Naive thymus-derived CD8-positive, alpha-beta T cell (primary cell): ENCODE measurements at places on chromosomes 3 and 15. TPM values are rescaled to one million over a fixed set of nuclear protein-coding genes. Genes with fewer than 3 reads are reported as not detected.

GRCh38 chr3:169940470-169941181 is 26.0 kb upstream of the SEC62 start:
- H3K36me3 ChIP-seq: no peaks in the 10 kb centered on the region
- peaks cover 9% of the 10 kb centered on the region for H3K4me1 ChIP-seq
- peaks cover 2% of the 10 kb centered on the region for H3K27me3 ChIP-seq

DNA sequence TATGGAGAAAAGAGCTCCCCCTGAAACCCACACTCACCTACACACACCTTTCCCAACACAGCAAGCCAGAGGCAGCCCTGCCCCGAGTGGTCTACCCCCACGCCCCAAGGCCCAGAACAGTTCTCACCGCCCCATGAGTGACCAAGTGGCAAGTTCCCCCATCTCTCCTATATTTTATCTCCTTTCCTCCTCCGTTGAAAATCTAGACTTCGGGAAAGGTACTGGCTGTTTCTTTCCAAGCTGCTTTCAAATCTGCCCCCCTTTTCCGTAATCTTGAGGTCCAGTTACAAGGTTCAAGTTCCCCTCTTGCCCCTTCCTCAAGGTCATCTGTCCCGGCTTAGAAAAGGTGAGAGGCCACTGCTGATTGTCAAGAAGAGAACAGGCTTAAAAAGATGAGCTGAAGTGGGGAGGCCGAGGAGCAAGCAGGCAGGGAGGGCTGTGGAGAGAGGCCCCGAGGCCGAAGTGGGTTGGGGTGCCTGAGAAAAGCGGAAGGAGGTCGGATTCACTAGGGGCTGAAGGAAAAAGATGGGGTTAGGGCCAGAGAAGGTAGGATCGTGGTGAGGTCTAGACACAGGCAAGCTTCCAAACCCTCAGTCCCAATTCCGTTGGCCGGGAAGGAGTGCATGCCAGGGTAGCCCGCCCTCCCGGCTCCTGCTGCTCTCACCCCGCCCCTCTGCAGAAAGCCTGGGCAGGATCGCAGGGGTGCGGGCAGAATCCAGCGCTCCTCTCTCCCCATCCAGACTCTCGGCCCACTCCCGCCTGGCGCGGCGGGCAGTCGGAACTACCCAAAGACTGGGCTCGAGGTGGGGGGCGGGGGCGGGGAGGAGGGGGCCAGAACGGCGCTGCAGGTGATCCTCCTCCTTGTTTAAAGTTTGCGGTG is 1.7 kb downstream of the SEMA5B start:
- peaks cover 45% of the 10 kb centered on the region for H3K27me3 ChIP-seq
- DNase-seq: no peak
- H3K27ac ChIP-seq: no peak overlapping the region
- H3K36me3 ChIP-seq: no peaks in the 10 kb centered on the region
- peak overlapping the region; percentile 55 for H3K4me3 ChIP-seq

DNA sequence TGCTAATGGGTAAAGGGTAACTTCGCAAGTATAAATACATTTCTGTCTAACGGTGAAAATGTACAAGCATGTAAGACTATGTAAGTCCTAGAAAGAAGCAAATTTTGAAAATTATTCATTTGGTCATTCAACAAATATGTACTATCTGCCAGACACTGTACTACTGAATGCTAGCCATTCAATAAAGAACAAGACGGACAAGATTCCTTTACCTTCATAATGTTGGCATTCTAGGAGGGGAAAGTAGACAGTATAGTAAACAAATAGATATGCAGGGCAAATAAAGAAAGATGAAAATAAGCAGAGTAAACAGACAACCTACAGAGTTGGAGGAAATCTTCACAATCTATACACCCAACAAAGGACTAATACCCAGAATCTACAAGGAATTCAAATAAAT is 32.7 kb downstream of the C3orf70 start:
- no peak overlapping the region for H3K27ac ChIP-seq
- peaks cover 5% of the 10 kb centered on the region for H3K36me3 ChIP-seq
- DNase-seq: no peak
- no peaks in the 10 kb centered on the region for H3K4me1 ChIP-seq

- no peak overlapping the region for H3K27ac ChIP-seq
- no peak for DNase-seq
- no peaks in the 10 kb centered on the region for H3K27me3 ChIP-seq
- no peaks in the 10 kb centered on the region for H3K36me3 ChIP-seq
Measured at GRCh38 chr15:82950295-82950694, 2.2 kb downstream of the HOMER2 start.

DNA sequence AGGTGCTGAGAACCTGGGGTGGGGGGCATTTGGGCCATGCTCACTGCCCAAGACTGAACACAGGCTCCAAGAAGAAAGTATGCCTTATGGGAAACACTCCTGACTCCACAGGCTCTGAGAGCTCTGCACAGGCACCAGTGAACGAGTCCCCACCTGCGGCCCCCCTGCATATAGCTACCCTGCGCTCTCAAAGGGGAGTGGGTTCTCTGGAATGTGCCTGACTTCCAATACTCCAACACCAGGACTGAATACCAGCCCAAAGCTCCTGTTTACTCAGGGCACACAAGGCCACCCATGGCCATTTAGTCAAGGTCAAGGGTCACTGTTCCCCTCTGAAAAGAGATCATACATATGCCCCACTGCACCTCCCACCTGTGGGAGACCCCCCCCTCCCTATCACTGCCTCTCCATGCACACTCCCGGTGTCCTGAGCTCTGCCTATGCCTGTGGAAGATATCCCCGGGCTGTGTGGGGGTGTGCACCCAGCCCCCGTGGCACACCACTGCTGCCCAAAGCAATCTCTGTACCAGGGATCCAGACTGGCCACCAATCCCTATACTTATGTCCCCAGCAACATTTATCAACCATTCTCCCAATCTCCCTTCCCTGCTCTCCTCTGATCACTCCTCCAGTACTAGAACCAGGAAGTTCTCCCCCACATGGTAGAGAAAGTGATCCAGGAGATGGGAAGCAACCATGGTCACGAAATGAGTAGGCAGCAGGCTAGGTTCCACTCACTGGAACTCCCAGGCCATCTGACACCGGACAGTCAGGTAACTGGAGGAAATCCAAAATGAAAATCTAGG is 1.5 kb upstream of the PLXNB1 start:
- H3K36me3 ChIP-seq: no peaks in the 10 kb centered on the region
- peak overlapping the region; percentile 89 for H3K4me3 ChIP-seq
- H3K27me3 ChIP-seq: no peaks in the 10 kb centered on the region
- H3K4me1 ChIP-seq: peaks cover 11% of the 10 kb centered on the region
- no peak overlapping the region for H3K27ac ChIP-seq

DNA sequence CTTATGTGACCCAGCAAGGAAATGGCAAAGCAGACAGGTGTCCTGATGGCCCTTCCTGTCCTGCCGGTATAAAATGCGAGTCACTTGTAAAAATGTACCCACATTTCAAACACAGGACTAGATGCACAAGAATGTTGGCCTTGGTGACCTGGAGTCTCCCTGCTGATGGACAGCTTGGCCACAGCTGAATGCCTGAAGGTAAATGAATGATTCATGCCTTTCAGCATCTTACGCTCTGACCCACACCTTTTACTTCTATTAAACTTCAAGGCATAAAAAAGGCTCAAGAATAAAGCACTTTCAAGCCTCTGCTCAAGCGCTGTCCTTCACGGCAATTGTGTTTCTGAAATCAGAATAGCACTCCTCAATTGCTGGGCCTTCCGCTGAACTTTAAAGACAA is 228.0 kb upstream of the SLCO3A1 start:
- no peaks in the 10 kb centered on the region for H3K4me1 ChIP-seq
- no peaks in the 10 kb centered on the region for H3K27me3 ChIP-seq
- H3K27ac ChIP-seq: no peak overlapping the region
- no peak overlapping the region for H3K4me3 ChIP-seq
- no peak for DNase-seq
- H3K36me3 ChIP-seq: no peaks in the 10 kb centered on the region

DNA sequence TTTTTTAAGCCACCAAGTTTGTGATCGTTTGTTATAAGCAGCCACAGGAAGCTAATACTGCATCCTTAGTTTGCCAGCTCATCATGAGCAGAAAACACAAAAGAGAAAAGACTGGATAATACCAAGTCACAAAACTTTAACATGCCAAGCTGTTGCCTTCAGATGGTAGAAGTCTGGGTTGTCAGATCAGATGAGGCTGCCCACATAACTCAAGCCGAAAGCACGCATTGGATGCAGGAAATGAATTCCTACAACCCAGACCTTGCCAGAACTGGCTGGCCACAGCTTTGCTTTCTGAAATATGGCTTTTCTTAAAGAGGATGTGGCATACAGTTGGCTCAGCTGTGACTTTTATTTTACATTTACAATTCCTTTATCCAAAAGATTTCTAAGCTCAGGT is 118.3 kb upstream of the NEO1 start:
- no peak overlapping the region for H3K27ac ChIP-seq
- DNase-seq: no peak
- H3K36me3 ChIP-seq: no peaks in the 10 kb centered on the region
- H3K27me3 ChIP-seq: peaks cover 66% of the 10 kb centered on the region
- peaks cover 2% of the 10 kb centered on the region for H3K4me1 ChIP-seq

DNA sequence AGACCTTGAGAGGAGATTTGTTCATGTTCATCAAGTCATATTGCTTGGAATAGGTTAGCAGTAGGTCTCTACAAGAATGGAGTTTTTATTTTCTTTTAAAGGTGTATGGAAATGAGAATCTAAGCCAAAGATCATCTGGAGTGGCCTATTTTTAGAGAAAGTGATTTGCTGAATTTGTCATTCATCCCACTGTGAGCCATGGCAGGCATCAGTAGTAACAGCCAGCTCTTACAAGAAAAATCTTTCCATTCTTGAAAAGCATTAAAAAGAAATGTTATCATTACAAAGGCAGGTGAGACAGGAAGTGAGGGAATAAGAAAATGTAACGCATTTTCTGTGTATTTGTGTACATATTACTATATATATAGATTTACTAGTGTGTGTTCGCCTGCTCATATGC is 29.6 kb downstream of the STAC start:
- no peaks in the 10 kb centered on the region for H3K27me3 ChIP-seq
- H3K36me3 ChIP-seq: no peaks in the 10 kb centered on the region
- H3K27ac ChIP-seq: no peak overlapping the region
- H3K4me3 ChIP-seq: no peak overlapping the region

- DNase-seq: no peak
- peaks cover 6% of the 10 kb centered on the region for H3K27me3 ChIP-seq
- H3K4me1 ChIP-seq: no peaks in the 10 kb centered on the region
- H3K4me3 ChIP-seq: no peak overlapping the region
- no peak overlapping the region for H3K27ac ChIP-seq
- no peaks in the 10 kb centered on the region for H3K36me3 ChIP-seq
Measured at GRCh38 chr3:160685144-160685766, 8.3 kb downstream of the ARL14 start.

- H3K27ac ChIP-seq: no peak overlapping the region
- H3K27me3 ChIP-seq: no peaks in the 10 kb centered on the region
- DNase-seq: no peak
- no peak overlapping the region for H3K4me3 ChIP-seq
Measured at GRCh38 chr3:125032683-125033082, 23.1 kb downstream of the HEG1 start.

DNA sequence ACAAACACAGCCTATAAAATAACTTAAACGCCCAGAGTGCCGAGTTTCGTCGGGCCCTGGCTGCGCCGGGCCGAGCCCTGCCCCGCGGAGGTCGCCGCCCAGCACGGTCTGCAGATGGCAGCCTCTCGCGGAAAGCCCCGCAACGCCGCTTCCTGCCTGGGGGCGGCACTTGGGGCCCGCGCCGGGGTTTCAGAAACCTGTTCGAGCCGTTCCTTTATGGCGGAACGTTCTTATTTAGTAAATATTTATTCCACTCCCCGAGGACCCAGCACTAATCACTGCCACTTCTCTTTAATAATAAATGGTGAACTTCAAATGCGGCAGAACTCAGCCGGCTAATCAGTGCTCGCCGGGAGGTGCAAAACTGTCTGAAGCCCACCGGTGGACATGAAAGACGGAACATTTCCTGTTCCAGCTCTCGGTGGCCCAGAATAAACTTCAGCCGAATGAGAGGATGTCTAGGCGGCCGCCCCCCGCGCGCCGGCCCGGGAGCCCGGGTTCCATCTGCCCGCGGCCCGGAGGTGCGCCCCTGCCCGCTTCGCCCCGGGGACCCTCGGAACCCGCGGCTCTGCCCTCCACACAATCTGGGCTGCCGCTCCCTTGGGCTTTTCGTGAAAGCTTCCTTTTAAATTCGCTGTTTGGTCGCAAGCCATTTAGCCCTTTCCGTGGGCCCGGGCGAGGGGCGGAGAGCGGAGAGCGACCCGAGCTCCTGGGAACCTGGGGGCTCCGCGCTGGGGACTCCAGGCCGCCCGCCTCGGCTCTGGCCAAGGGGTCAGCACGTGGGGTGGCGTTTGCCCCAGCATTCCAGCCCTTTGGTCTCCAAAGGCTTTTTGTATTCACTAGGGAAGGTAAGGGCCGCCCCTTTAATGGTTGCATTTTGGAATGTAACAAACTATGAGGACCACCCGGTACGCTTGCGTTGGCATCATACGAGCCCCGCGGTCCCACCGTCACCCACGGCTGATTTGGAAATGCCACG is 110.8 kb upstream of the ATP11B start:
- H3K27ac ChIP-seq: no peak overlapping the region
- H3K27me3 ChIP-seq: peaks cover 13% of the 10 kb centered on the region
- DNase-seq: peak; percentile 60
- H3K4me1 ChIP-seq: peaks cover 7% of the 10 kb centered on the region

GRCh38 chr3:158659454-158660237 is 12.8 kb downstream of the LXN start:
- H3K27ac ChIP-seq: no peak overlapping the region
- peaks cover 2% of the 10 kb centered on the region for H3K4me1 ChIP-seq
- no peaks in the 10 kb centered on the region for H3K36me3 ChIP-seq
- H3K27me3 ChIP-seq: no peaks in the 10 kb centered on the region

GRCh38 chr3:87796137-87796842 is 262.5 kb downstream of the CGGBP1 start:
- H3K27me3 ChIP-seq: peaks cover 45% of the 10 kb centered on the region
- no peak overlapping the region for H3K4me3 ChIP-seq
- no peak overlapping the region for H3K27ac ChIP-seq
- H3K4me1 ChIP-seq: peaks cover 25% of the 10 kb centered on the region
- H3K36me3 ChIP-seq: no peaks in the 10 kb centered on the region
- no peak for DNase-seq

DNA sequence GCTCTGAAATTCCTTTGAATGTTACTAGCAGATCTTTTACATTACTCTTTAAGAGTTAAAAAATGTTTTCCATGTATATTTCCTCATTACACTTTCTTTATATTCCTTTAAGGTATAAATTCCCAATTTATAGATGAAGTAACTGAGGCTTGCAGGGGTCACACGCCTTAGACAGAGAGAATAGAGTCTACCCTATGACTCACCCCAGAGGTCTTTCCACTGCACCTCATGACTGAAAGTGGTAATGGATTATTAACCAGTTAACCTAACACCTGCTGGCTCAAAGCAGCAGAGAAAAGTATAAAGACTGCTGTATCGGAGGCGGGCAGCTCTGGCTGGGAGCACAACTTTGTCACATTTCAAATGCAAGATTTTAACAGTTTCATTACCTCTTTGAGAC is 37.7 kb downstream of the LDHAL6B start:
- DNase-seq: no peak
- H3K36me3 ChIP-seq: no peaks in the 10 kb centered on the region
- H3K27me3 ChIP-seq: no peaks in the 10 kb centered on the region
- peaks cover 10% of the 10 kb centered on the region for H3K4me1 ChIP-seq
- H3K27ac ChIP-seq: no peak overlapping the region
- H3K4me3 ChIP-seq: no peak overlapping the region

GRCh38 chr3:52243791-52244628 is 1.5 kb upstream of the PPM1M start:
- H3K27ac ChIP-seq: peak overlapping the region; percentile 93
- no peak for DNase-seq
- H3K27me3 ChIP-seq: no peaks in the 10 kb centered on the region
- H3K36me3 ChIP-seq: no peaks in the 10 kb centered on the region
- H3K4me3 ChIP-seq: peak overlapping the region; percentile 80

- no peak for DNase-seq
- no peaks in the 10 kb centered on the region for H3K4me1 ChIP-seq
- H3K4me3 ChIP-seq: no peak overlapping the region
- H3K27me3 ChIP-seq: no peaks in the 10 kb centered on the region
- H3K27ac ChIP-seq: no peak overlapping the region
Measured at GRCh38 chr3:29195056-29195455, 85.8 kb upstream of the RBMS3 start.

Gene EPHA6
- polyA plus RNA-seq: not detected

Gene NCEH1
- 3.4 TPM for polyA plus RNA-seq

Gene ZDHHC23
- polyA plus RNA-seq: 0.36 TPM
